ENCODE measurements at places on chromosomes 3 and 15.
A peak's percentile ranks its signal among the peaks of the same experiment; 100 is the strongest.

GRCh38 chr3:153925841-153926514 lies 195.2 kb upstream of the ARHGEF26 start:
- DNase-seq, result no peak

GRCh38 chr3:44132061-44132460 lies 109.6 kb upstream of the TOPAZ1 start:
- no peak for DNase-seq

GRCh38 chr15:40108061-40108854 lies 421 bp downstream of the BMF start:
- DNase-seq, result peak; percentile 91

DNA sequence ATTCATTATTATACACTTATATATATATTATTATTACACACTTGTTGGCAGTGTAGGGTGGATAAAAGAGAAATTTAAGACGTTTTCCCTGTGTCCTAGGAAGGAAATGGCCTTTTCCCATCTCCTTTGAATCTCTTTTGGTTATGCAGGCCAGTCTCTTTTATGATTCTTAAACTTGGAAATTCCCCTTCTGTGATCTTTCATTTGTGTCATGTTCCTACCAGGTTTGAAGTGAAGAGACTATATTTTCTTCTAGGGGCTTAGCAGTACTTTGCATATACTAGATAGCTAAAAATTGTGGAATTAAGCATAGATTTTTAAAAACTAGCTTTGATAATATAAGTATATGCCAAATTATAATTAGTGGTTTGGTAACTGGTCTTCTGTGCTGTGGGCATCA lies 58.5 kb downstream of the BBX start:
- DNase-seq, result no peak

- no peak for DNase-seq
Measured at GRCh38 chr3:160130071-160130470, 95.2 kb upstream of the C3orf80 start.

DNA sequence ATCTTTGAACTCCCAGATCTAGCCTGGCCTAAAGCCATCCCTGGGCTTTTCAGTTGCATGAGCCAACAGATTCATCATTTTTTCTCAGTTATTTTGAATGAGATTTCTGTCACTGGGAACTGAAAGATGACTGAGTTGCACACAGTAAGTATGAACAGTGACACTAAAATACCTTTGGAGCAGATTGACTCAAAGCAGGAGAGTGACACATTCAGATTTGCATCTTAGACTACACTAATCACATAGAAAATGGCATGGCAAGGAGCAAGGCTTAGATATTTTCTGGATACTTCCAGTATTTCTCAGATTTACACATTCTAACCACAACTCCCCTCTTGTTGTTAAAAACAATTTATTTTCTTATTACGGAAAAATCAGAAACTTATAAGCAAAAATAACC lies 32.8 kb downstream of the SEC62 start:
- DNase-seq, result no peak

DNA sequence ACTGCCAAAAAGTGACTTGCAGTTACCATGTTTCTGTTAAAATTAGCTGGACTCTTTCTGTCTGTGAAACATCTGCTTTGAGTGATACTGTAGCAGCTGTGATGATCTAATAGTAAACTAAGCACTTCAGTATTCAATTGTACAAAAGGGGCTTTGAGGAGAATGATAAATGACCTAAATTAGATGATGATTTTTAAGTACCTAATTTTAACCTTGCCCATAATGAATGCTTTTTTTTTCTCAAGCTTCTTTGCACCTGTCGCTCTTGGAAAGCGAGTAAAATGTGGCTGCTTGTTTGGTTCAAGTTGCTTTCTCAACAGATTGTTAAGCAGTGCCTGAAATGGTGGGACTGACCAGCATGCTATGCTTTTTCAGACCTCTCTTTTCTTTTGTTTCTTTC lies 752.3 kb downstream of the EPHA3 start:
- DNase-seq, result no peak

DNA sequence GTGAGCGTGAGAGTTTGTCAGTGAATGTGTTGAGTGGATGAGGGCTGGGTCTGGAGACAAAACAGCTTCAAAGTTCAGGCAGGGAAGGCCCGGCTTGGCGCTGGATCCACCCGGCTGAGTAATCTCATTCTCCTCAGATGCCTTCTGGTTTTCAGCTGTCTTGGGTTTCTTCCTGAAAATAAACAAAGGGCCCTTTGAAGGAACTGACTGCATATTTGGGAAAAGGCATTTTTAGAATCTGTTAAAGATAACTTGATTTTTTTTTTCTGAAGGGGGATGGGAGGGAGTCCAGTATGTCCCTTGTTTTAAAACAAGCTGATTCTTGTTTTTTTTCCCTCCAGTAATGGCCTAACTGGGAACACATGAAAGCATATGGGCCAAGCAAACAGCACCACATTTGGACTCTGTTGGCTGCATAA lies 86.4 kb downstream of the TIGIT start:
- DNase-seq, result peak; percentile 90

DNA sequence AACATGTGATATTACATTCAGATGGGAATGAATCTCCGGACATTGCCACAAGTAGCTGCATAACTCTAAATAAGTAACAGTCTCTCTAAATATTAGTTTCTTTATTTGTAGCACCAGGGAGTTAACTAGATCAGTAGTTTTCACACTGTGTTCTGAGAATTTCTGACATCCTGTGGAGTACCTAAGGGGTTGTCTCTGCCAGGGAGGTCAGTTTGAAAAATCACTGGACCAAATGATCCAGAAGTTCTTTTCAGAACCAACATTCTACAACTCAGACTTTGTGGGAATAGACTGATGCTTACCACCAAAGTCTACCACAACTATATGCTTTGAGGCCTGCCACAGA lies 9.0 kb upstream of the ILDR1 start:
- DNase-seq, result no peak

GRCh38 chr3:86029590-86029989 lies 961.4 kb downstream of the VGLL3 start:
- DNase-seq, result no peak

GRCh38 chr3:152084441-152085158 lies 184.1 kb upstream of the MBNL1 start:
- no peak for DNase-seq

- DNase-seq, result no peak
Measured at GRCh38 chr15:52493968-52494367, 34.7 kb downstream of the MYO5A start.

- DNase-seq, result no peak
Measured at GRCh38 chr3:160617636-160618035, 52.3 kb upstream of the KPNA4 start.

- no peak for DNase-seq
Measured at GRCh38 chr15:49290191-49290590, 120.1 kb downstream of the GALK2 start.

DNA sequence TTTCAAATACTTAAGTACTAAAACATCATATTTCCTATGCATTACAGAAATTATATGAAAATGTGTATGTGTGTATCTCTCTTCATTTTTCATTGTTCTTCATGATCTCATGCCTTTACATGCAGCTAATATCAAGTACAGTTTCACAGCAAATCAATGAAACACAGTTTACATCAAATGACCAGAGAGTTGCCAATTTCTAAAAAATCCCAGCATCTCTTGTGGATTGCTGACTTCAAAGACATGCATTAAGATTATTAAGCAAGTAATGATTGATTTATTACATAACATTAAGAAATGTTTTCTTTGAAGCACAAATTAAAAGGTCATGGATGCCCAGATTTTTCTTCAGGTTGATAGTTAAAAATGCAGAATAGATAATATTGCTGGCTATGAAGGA lies 31.0 kb upstream of the TAFA4 start:
- no peak for DNase-seq

DNA sequence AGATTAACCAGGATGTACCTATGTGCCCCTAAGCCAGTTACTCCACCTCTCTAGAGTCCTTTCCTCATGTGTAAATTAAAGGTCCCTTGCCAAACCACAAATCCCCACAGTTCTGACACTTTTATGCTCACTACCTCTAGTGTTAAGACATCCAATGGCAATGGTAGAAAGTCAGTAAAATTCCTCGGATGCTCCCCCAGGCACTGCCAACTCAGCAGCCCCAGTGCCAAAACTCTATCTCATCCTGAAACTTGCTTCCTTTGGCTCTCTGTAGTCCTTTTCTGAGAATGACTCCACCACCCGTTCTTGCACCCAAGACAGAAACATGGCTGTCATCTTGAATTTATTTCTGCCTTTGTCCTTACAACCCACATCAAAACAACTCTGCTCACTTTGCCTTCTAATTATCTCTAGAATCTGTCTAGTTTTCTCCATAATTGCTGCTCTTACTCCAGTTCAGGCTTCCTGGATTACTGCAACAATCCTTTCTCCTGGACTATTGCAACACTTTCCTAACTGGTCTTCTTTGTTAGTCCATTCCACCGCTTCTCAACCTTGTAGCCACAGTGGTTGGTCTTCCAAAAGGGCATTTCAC lies 41.6 kb downstream of the MB21D2 start:
- DNase-seq, result no peak

- DNase-seq, result no peak
Measured at GRCh38 chr3:20056725-20057611, 16.7 kb downstream of the KAT2B start.

DNA sequence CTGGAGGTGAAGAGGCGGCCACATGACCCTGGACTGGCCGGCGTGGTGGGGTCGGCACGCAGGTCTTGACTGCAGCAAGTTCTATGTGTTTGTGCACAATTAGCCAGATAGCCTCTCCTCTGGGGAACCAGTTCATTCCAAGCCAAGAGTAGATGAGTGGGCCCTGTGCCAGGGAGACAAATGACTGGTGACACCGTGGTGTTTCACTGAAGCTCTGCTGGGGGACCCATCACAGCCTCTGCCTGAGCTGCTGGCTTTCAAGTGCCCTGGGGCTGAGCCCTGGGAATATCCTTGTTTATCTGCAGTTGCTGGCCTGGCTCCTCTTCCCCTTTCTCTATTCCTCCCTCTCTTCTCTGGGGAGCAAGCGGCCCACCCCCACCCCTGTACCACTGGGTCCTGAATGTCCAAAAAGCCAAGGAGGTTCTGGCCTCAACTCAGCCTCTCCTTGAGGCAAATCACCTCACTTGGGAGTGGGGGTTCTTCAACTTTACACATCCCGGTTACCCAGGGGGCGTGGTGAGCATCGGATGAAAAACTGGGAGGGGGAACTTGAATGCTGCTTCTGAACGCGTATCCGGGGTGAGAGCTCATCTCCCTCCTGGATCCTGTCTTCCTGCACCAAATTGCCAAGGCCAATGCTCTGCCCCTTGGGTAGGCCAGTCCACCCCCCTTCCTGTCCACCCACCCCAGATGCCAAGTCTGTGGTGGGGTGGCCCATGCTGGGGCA lies 199.6 kb upstream of the LYSMD4 start:
- DNase-seq, result no peak

- DNase-seq, result no peak
Measured at GRCh38 chr15:67405208-67406191, 115.4 kb upstream of the C15orf61 start.

DNA sequence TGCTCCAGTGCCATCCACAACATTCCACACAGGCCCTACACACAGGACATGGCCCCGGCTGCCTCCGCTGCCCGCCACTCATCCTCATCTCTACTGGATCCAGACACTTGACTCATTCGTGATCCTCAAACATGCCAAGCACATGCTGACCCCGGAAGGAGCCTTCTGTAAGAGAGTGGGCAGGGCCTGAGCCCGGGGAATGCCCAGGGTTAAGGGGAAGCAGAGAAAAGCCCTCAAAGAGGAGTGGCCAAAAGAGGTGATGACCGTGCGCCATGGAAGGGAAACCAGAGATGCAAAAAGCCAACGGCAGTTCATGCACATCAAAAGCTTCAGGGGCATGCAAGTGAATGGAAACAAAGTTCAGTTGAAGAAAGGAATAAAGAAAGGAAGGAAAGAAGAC lies 46.1 kb downstream of the RFTN1 start:
- DNase-seq, result no peak

DNA sequence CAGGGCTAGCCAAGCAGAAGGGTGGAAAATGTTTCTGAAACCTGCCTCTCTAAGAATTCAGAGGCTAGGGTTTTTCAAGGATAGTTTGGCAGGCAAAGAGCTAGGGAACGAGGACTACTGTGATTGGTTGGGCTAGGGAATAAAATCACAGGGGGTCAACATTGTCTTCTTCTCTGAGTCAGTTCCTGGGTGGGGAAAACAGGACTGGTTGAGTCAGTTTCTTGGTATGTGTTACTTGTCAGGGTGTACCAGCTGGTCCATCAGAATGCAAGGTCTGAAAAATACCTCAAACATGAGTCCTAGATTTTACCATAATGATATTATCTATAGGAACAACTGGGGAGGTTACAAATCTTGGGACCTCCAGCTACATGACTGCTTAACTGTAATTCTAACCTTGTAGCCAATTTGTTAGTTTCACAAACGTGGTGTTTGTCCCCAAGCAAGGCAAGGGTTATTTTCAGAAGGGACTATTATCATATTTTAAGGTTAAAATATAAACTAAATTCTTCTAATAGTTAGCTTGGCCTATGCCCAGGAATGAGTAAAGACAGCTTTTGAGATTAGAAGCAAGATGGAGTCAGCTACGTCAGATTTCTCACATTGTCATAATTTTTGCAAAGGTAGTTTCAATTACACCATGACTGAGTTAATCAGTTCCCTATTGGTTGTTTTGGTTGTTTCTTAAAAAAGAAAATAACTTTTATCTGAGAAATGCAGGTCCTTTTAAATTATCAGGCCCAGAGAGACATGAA lies 231.5 kb downstream of the ALCAM start:
- DNase-seq, result no peak

DNA sequence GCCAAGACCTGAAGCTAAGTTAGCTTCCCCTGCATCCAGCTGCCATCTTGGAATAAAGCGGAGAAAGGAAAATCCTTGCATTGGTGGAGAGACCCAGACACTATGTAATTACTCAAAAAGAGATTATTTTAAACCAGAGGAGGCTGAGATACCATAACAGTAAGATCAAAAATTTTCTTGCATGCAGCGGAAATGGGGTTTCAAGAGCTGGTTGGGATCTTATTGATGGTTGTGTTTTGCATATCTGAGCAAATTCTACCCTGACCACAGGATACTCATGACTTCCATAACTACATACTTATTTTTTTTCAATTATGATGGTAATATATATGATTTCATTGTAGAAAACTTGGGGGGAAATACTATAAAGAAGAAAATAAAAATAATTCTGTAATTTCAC lies 17.5 kb downstream of the TMEM158 start:
- DNase-seq, result no peak

- DNase-seq, result no peak
Measured at GRCh38 chr3:119350114-119350513, 55.9 kb downstream of the ARHGAP31 start.

- DNase-seq, result no peak
Measured at GRCh38 chr3:103690536-103690935, 1255.7 kb downstream of the ZPLD1 start.

- no peak for DNase-seq
Measured at GRCh38 chr3:136989781-136990524, 32.2 kb downstream of the IL20RB start.

DNA sequence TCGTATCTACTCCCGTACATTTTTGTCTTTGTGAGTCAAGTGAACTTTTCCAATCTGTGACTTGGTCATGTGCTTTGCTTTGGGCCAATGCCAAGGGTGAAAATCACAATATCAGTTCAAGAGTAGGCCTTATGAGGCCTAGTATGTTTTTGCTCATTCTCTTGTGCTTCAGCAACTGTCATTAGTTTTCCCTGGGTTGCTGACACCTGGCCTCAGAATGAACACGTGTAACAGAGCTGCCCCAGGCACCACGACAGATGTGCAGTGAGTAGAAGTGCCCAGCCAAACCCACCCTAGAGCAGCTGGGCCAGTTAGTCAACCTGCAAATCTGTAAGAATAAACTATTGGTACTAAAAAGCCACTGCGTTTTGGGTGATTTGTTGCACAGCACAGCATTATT lies 460.3 kb upstream of the WNT5A start:
- DNase-seq, result no peak

GRCh38 chr3:43286841-43287499 lies 630 bp downstream of the SNRK start:
- DNase-seq, result no peak

All from posterior vena cava (tissue), 2 donors.